ENCODE measurements at places on chromosomes 5 and 9.

DNA sequence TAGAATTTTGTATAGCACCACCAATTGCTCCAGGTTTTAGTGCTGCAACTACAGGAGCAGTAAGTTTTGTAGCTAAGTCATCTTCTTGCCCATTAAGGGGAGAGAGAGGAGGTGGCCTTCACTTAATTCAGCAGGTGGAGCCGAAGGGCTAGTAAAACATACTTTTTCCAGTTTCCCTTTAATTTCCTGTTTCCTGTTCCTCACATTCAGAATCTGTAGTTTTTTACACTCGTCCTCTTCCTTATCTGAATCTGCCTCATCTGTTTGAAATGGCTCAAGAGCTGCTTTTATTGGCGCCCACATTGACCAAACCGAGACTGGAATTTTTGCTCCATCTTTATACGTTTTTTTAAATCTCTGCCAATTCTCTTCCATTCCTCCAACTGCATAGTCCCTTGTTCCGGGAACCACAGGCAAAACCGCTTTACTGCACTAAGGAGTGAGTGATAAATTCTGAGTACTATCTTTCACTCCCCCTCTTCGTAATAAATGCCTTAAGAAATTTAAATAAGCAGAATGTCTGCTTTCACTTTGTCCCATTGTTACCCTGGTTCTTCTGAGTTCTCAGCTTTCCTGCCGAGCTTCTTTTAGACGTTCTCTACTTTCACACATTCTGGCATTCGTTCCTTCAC is 133.9 kb downstream of the DROSHA start:
- DNase-seq, result no peak

DNA sequence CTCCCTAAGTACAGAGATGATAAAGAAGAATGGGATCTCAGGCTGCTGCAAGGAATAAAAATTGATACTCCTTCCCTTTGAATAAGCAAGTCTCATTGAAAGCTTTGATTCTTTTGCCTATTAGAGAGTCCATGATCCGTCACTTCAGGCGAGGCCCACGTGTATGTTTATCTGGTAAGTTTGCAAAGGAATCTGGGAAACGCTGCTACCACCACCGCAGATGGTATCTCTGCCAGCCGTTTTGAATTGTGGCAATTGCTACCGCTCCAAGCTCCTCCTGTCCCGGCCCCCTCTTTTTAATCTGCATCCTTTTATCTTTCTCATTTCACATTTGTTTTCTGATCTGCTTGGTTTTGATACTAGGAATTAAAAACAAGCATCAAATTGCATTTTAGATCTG is 42.9 kb upstream of the GRIA1 start:
- no peak for DNase-seq

DNA sequence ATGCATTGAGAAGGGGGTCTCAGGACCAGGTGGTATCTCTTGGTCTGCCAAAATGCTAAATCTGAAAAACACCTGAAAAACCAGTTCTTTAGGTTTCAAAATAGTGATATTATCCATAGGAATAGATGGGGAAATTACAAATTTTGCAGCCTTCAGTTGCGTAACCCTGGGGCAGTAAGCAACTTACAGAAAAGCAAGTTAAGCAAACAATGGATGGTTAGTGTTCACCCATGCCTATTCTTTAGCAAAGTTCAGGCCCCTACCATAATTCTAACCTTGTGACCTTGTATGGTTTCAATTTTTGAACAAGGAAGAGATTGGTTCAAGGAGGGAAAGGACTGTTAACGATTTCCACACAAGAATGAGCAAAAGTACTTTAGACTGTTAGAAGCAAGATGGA is 24.5 kb downstream of the GLRX start:
- no peak for DNase-seq

- DNase-seq, result no peak
Observed at GRCh38 chr5:147436596-147436995, 73.3 kb downstream of the DPYSL3 start.

GRCh38 chr5:73631500-73631899 is 5.5 kb downstream of the ARHGEF28 start:
- no peak for DNase-seq

DNA sequence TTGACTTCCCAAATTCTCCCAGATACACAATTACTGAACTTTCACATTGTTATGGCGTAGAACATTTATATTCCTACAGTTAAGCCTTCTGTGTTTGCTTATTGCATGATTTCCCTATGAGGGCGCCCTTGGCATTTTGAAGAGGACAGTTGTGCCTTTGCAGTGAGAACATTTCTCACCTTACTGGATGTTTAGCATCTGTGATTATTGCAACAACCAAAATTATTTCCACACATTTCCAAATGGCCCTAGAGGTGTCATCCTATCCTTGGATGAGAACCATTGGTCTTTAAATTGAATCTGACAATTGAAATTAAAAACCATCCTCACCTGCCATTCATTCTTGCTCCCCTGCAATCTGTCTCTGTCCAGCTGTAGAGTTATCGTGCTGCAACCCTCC is 104.0 kb downstream of the MAMDC2 start:
- DNase-seq, result no peak

- DNase-seq, result no peak
Observed at GRCh38 chr5:146313027-146313426, 25.6 kb upstream of the POU4F3 start.

DNA sequence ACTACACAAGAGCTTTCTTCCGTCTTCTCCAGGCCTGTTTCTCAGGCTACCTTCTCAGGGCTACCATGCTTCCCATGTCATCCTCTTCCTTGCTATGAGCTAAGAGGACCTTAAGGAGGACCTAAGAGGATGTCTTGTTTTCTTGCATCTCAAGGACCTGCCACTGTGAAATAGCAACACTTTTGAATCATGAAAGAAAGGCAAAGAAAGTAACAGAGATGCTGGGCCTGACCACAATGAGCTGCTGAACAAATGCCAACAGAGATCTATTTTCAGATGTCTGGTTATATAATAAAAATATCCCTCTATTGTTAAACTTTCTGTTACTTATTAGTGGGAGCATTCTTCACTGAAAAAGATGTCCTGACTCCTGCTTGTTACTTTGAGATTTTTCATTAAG is 36.7 kb upstream of the ANXA1 start:
- DNase-seq, result no peak

Data from COR-L47 (cell line).